Cerebellum (tissue), 4 donors: ENCODE measurements at places on chromosomes 2 and 18. TPM values are rescaled to one million over a fixed set of nuclear protein-coding genes. Genes with fewer than 3 reads are reported as not detected.

The TMEM169 gene
- total RNA-seq, result 18.6 TPM

The DIPK1C gene
- 4.9 TPM for total RNA-seq

The ACMSD gene
- not detected for total RNA-seq

The MATN3 gene
- total RNA-seq, result 3.1 TPM

The IKZF2 gene
- total RNA-seq, result 17.7 TPM

The ADD2 gene
- total RNA-seq, result 119 TPM

The C2orf80 gene
- 12.2 TPM for total RNA-seq

The TDRD15 gene
- total RNA-seq, result 0.18 TPM

The SEPTIN2 gene
- total RNA-seq, result 335 TPM

DNA sequence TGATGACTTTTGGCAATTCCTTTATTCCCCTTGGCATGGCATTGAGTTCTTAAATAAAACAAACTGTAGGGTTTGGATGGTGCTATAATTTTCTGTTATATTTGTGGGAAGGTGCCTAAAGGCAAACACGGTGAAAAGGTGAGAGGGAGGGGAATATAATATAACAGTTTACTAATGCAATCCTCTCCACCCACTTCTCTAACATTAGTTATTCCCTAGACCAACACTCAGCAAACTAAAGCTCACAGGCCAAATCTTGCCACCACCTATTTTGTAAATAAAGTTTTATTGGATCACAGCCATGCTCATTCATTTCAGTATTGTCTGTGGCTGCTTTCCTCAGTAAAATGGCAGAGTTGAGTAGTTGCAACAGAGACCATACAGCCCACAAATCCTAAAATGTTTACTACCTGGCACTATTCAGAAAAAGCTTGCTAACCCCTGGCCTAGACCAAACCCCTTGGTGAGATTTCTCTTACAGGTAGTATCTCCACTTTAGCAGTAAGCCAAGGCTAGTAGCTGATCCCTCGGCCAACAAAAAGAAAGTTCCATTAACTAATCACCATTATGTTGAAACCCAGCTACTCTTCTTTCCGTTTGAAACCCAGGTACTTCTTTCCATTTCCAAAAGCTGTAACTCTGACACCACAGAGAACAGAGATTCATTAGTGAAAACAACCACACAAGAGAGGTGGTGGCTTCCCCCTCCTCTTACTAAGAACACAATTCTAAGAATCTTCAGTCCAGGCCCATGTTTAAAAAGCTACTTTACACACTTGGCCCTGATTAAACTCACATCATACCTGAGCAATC, 136.1 kb upstream of the CHAC2 start:
- DNase-seq, result no peak

DNA sequence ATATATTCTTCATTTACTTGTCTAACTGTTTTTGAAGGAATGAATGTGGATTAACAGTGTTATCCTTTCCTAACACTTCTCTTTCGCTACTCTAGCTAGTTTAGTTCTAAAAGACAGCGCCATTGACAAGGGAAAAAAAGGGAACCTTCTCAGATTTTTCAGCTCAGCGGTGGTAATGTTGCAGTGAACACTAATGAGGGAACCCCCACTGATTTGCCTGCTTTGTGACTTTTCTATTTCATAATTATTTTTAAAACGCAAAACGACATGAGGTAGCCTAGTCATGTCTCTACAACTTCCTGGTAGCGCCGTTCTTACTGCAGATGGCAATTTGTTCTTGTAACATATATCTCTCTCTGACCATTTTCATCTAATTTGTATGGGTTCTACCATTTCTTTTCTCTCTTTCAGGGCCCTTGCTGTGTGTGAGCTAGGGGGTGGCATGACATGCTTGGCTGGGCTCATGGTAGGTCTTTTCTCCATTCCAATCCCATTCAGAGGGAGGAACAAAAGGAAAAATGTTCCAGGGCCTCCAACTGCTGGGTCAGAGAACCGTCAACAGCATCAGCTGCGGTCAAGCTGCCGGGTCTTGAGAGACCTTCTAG, 235.5 kb upstream of the SIX3 start:
- DNase-seq, result no peak

- DNase-seq, result no peak
Observed at GRCh38 chr2:23452372-23452771, 67.4 kb downstream of the KLHL29 start.

DNA sequence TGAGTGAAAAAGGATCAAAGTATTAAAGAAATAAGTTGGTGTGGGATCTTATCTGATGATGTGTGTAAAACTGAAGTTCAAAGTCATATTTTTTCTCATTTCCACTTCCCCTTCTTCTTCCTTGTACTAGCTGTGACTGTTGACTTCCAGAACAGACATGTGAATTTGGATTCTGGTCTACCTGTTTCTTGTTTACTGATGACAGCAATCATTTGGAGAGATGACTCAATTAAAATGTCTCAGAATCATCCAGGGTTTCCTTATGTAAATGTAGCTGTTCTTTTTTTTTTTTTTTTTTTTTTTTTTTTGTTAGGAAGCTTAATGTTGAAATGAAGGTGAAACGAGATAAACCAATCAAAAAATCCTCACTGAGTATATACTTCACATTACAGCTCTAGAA, 819.9 kb upstream of the PIK3C3 start:
- no peak for DNase-seq

GRCh38 chr2:138948070-138948539, 167.9 kb upstream of the NXPH2 start:
- no peak for DNase-seq

GRCh38 chr2:162609798-162610197, 228.8 kb downstream of the KCNH7 start:
- DNase-seq, result no peak

- DNase-seq, result no peak
Observed at GRCh38 chr2:118697781-118698180, 149.7 kb downstream of the EN1 start.

DNA sequence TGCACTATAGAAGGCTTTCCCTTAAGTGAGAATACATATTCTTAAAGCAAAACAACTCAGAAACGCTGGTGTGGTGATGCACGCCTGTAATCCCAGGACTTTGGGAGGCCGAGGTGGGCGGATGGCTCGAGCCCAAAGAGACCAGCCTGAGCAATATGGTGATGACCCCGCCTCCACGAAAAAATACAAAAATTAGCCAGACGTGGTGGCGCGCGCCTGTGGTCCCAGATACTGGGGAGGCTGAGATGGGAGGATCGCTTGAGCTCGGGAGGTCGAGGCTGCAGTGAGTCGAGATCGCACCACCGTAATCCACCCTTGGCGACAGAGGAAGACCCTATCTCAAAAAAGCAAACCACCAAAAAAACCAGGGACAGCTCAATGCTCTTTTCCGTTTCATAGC, 750 bp upstream of the CCDC150 start:
- no peak for DNase-seq

- no peak for DNase-seq
Observed at GRCh38 chr2:230520875-230521155, 104.8 kb downstream of the SP100 start.

DNA sequence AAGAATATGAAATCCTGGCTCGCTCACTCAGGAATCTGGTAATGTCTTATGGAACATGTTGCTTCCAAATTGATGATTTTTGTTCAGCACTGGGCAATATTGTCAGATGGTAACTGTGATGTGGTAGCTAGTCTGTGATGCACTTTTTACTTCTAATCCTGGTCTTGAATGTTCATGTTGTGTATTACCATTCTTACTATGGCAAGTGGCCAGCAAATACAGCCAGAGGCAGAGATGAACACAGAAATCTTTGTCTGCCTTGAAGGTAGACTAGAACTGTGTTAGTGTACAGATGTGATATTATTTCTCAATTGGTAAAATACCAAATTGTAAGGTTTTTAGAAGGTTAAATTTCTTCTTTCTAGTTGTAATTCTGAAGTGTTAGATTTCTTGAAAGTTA, 83.3 kb downstream of the UBE2E3 start:
- DNase-seq, result no peak

GRCh38 chr2:88967844-88968243, 276.4 kb downstream of the RPIA start:
- no peak for DNase-seq
